ENCODE measurements at places on chromosomes 11 and 22.

DNA sequence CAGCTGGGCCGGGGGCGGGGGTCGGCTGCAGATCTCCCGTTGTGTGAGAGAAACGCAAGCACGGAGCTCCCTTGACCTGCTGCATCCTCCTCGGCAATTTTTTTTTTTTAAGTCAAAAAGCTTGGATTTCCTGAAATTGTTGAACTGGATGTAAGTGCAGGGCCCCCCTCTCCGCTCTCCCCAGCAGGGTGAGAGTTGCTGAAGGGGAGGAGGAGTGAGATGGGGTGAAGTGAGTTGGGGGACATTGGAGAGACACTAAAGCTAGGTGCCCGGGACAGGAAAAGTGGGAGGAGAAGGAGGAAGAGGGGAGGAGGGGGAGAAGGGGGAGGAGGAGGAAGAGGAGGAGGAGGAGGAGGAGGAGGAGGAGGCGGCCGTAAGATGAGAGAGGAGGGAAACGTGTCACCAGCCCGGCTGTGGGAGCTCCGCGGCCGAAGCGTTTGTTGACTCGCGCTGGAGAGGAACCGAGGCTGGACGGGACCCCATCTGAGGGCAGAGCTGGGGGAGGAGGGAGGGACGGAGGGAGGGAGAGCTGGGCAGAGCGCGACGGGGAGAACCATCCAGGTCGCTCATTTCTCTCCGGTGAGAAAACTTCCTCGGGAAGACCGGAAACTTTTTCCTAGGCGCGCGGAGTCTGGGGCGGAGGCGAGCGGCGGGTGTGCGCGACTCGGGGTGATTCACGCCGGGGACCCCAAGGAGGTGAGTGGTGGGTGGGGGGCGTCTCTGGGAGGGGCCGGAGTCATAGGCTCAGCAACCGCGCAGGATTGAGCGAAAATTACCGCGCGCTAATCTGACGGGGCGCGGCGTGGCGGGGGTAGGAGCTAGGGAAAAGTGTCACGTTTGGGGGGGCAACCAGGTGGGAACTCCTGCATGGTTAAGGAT is 80.2 kb downstream of the PRR5L start:
- DNase-seq, result no peak

DNA sequence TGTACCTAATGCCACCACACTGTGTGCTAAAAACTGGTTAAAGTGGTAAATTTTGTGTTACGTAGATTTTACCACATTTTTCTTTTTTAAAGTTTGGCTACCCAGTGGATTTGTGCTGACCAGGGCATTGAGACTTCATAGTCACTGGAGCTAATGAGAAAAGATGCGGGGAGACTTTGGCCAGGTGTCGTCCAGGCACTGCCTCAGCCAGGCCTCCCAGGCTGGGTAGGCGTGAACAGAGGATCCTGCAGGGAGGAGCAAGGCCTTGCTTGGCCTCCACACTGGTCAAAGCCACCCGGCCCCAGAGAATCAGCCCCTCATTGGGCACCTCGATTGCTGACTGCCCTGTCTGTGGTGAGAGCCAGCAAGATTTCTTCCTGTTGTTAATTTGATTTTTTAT is 13.4 kb upstream of the MGAT3 start:
- no peak for DNase-seq

- DNase-seq, result no peak
These were observed 34.4 kb upstream of the SUSD2 start for GRCh38 chr22:24146791-24147353.

DNA sequence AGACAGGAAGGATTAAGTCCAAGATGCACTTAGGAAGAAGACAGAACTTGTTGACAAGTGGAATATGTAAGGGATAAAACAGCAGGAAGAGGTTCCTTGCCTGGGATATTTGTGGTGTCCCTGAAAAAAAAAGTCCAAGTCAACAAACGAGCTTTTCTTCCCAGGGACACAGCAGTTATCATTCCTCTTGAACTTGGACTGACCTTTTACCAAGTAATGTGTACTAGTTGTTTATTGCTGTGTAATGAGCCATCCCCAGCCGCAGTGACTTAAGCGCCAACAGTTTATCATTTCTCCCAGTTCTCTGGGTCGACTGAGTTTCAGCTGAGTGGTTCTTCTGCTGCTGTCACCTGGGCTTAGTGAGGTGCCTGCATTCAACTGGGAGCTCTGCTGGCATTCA is 37.0 kb downstream of the KREMEN1 start:
- no peak for DNase-seq

DNA sequence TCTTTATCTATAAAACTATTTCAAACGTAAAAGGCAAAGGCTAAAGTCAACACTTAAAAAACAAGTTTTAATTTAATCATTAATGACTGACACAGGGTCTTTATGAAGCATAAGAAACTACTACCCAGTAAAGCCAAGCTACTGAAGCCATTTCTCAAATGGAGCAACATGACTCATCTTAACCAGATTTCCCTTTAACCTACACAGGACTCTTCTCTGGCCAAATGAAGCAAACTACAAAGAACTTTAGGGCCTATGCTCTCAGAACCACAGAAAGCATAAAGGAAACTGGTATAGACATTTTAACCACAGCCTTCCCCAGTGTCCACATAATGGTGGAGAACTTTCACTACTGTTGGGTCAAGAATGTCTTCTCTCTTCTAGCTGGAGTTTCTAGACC is 34.7 kb downstream of the ALG9 start:
- DNase-seq, result no peak

- no peak for DNase-seq
These were observed 32.2 kb upstream of the OAF start for GRCh38 chr11:120178561-120179056.

DNA sequence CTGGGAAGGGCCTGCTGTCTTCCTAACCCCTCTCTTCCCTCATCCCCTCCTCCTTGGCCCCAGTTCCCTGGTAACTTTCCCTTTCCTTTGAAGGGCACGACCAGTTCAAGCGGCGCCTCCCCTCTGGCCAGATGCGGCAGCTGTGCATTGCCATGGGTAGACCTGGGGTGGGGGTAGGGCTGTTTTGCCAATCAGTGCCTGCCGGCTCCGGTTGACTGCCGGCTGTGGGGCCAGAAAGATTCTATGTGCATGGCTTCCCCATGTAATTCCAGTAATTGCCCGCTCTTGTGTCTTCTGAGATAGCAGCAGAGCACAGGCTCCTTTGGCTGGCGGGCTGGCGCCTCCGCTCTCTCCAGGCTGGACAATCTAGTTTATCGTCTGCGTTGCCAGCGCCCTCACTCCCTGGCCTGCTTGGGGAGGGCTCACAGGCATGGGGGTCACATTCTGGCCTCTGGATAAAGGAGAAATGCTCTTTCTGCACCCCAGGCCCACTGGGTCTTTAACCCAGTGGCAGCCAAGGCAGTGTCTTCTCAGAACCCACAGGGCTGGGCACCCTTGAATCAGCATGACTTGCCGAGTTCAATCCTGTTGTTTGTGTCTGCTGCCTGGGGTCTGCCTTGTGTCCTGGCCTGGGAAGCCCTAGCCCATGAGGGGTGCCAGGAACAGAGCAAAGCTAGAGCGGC is 9.4 kb downstream of the SIDT2 start:
- DNase-seq, result no peak

DNA sequence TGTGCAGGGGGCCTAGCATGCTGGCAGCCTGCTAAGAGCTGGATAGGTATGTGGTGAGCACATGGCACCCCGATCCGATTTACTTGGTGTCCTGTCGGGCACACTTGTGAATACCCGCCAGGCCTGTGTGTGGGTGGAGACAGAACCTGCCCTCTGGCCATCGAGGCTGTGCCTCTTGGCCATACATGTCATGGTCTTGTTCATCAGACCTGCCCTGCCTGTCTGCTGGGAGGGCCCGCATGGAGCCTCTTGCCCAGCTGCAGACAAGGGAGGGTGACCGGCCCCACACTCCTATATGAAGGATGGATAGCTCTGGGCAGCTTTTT is 310.2 kb downstream of the TBC1D22A start:
- DNase-seq, result no peak

- DNase-seq, result no peak
These were observed 103.8 kb downstream of the FAM168A start for GRCh38 chr11:73493956-73494598.

Measured in hematopoietic multipotent progenitor cell treated with erythropoietin and hydrocortisone succinate and interleukin-3 and kit ligand, for 6 days (in vitro differentiated cells).